ENCODE measurements at places on chromosomes 5 and 9.

GRCh38 chr5:139458580-139459407, 3.7 kb downstream of the ECSCR start:
- H3K36me3 ChIP-seq: no peaks in the 10 kb centered on the region
- H3K4me3 ChIP-seq: no peak overlapping the region

DNA sequence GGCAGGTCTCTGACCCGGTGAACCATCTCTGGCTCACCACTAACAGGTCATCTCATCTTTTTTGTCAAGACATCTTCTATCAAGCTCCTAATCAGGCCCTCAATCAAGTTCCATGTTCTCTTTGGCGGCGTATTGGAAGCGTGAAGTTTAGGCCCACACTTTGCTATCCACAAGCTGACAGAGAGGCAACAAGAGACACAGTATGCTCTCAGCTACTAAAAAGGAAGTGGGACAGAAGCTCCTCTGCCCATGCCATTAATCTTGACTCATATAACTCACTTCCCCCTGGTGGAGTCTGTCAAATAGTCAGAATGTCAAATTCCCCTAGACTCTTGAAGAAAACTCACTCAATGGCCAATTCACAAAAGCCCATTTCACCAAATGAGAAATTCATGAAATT, 77.6 kb upstream of the TMC1 start:
- no peak overlapping the region for H3K4me3 ChIP-seq
- H3K4me1 ChIP-seq: peaks cover 18% of the 10 kb centered on the region
- H3K27me3 ChIP-seq: no peaks in the 10 kb centered on the region

- H3K36me3 ChIP-seq: no peaks in the 10 kb centered on the region
- no peak overlapping the region for H3K27ac ChIP-seq
- no peak overlapping the region for H3K4me3 ChIP-seq
- no peaks in the 10 kb centered on the region for H3K27me3 ChIP-seq
- H3K4me1 ChIP-seq: no peaks in the 10 kb centered on the region
Observed at GRCh38 chr9:8651846-8652215, 852.3 kb upstream of the DMAC1 start.

- peaks cover 2% of the 10 kb centered on the region for H3K27me3 ChIP-seq
- no peaks in the 10 kb centered on the region for H3K36me3 ChIP-seq
- H3K4me1 ChIP-seq: no peaks in the 10 kb centered on the region
- H3K4me3 ChIP-seq: no peak overlapping the region
- no peak for DNase-seq
- no peak overlapping the region for H3K27ac ChIP-seq
Observed at GRCh38 chr5:41447650-41448510, 62.5 kb downstream of the PLCXD3 start.

- H3K27me3 ChIP-seq: no peaks in the 10 kb centered on the region
- peaks cover 9% of the 10 kb centered on the region for H3K4me1 ChIP-seq
- no peak overlapping the region for H3K4me3 ChIP-seq
Observed at GRCh38 chr9:113907282-113907681, 31.2 kb downstream of the ZNF618 start.

DNA sequence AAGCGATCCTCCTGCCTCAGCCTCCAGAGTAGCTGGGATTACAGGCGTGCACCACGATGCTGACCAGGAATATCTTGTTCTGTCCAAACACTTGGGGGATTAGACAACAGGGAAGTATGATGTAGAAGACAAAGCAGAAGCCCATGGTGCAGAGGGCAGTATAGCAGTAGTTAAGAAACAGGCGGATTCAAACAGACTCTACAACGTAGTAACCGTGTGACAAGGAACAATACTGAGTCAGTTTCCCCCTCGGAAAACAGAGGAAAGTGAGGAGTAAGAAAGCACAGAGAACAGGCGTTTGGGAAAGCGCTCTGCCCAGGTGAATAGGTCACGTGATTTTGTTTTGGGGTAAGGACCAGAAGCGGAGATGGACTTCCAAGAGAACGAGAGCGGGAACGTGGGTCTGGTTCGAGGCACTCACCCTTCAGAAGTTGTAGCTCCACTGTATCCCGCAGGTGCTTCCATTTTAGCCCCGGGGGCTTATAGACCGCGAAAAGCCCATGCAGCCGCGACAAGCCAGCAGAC, 306 bp downstream of the TRUB2 start:
- H3K4me3 ChIP-seq: peak overlapping the region; percentile 57
- H3K27me3 ChIP-seq: no peaks in the 10 kb centered on the region
- peaks cover 5% of the 10 kb centered on the region for H3K4me1 ChIP-seq

GRCh38 chr9:123940721-123941523, 11.0 kb upstream of the DENND1A start:
- no peaks in the 10 kb centered on the region for H3K36me3 ChIP-seq
- H3K27ac ChIP-seq: no peak overlapping the region
- H3K4me3 ChIP-seq: no peak overlapping the region
- H3K4me1 ChIP-seq: peaks cover 2% of the 10 kb centered on the region
- no peak for DNase-seq
- peaks cover 18% of the 10 kb centered on the region for H3K27me3 ChIP-seq
